ENCODE measurements at places on chromosomes 2 and 18. TPM values are rescaled to one million over a fixed set of nuclear protein-coding genes. Genes with fewer than 3 reads are reported as not detected.

DNA sequence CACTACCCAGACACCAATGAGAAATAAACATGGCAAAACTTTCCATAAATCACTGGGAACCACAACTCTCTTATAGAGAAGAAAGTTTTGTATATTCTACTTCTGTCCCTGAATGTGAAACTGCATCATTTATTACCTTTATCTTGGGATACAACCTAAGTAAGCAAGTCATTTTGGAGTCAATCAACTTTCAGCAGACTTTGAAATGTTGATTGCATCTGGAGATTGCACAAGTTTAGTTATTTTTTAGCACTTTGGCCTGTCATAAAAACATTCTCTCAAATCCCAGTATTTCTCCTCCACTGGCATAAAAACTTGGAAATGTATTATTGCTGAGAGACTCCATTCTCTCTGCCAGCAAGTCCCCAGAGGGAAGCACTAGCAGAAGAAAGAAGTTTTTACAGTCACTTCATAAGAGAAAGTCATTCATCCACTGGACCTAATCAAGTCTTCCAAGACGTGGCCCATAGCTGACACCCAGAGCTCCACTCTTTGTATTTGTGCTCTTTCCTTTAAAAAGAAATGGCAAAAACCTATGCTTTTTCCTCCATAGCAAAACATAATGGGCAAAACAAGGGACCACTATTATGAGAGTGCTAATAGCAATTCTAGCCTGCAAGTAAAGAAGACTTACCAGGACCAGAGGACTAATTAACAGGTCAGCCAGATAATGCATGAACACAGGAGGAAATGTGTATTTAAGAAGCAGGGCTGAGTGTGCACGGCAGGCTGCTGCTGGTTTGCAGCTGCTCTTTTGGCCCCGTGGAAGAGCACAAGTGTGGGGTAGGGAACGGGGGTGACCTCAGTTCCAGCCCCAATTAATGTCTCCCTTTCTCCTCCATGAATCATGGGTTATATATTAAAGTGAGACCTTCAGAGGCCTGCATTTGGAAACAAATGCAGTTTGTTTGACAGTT lies 171.5 kb downstream of the INO80D start:
- no peak for DNase-seq

- DNase-seq: no peak
Measured at GRCh38 chr18:51171625-51172259, 25.7 kb downstream of the MEX3C start.

DNA sequence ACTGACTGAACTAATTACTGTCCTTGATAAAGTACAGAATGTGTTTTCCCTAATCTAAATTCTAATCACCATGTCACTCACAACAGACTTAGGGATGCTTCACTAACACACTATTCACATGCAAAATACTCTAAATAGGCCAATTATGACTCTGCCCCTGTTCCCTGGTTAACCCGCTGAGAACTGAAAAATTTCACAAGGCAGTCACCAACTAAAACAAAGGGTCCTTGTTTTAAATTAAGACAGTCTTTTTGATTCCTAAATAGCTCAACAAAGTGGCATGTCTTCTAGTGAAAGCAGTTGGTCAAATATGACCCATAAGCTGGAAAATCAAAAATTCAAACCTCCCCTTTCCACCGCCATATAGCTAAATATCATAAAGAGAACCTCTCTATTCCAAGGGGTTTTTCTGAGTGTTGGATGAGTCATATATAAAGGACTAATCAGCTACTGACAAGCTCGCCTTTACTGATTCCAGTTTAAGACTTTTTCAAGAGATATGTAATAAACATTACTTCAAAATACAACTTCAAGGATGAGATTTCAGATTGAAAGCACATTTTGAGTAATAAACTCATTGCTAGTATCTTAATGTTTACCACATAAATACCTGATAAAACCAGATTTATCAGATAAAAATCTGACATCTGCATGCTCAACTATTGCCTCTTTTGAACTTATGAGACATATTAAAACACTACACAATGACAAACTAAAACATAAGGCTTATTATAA lies 235.8 kb downstream of the TCF4 start:
- DNase-seq: no peak

GRCh38 chr2:159895258-159896065 lies 97.5 kb upstream of the CD302 start:
- DNase-seq: no peak

DNA sequence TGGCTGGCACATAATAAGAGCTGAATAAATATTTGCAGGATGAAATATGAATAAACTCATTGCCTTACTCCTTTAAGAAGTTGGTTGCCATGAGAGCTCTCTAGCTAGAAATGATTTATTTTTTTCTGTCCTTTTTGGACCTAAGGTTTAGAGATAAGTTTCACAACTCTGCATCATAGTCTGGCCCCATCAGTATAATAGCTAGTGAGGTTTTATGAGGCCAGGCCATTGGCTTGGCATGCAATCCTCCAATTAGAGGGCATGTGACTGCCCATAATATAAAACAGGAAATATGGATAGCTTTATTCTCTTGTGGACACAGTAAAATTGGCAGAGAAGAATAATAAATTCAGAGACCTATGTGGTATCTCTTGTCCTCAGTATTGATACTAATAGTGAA lies 26.2 kb upstream of the INSIG2 start:
- no peak for DNase-seq

DNA sequence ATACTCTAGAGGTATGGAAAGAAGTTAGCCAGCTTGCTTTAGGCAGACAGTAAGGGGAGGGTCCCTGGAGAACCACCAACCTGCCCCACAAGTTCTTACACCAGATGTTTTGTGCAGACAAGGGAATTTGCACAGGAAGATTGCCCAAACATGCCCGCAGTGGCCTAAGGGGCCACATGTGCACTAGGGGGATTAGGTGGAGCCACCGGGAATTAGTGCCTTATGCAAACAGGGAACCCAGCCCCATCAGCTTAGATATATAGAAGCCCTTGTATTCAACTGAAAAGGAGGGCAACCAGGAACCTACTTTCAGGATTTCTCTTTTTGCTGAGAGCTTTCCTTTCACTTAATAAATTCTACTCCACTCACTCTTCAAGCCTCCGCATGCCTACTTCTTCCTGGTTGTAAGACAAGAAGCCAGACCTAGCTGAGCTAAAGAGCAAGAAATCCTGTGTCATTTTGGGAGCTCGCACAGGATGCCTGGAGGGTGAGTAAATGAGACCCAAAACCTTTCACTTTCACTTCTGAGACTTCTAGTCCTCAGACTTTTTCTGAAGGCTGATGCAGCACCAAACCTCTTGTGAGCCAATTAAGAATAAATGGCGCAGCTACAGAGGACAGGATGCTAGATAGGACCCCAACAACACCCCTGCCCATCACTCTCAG lies 146.3 kb downstream of the GCA start:
- no peak for DNase-seq

DNA sequence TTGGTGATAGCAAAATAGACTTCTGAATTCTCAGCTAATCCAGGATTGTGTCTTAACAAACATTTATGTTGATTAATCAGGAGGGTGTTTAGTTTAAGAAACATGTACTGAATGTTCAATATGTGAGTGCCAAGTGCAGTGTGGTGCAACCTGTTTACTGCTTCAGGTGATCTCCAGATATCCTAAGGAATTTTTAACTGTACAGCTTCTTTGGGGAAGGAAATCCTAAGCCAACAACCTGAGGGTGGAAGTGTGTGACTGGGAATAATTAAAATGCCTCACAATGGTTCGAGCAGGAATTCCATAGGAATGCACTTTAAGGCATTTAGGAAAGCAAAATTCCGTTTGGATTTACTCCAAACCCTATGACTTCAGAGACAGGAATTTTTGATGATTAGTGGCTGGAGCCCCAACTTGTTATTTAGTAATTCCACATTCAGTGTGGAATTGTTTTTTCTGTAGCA lies 16.4 kb downstream of the CRIM1 start:
- DNase-seq: peak; percentile 92

- DNase-seq: no peak
Measured at GRCh38 chr18:6505498-6505875, 90.8 kb upstream of the L3MBTL4 start.

- no peak for DNase-seq
Measured at GRCh38 chr2:10073706-10074105, 6.5 kb downstream of the CYS1 start.

GRCh38 chr2:111148225-111148873 lies 27.6 kb downstream of the BCL2L11 start:
- no peak for DNase-seq

GRCh38 chr2:124081154-124081716 lies 56.1 kb downstream of the CNTNAP5 start:
- no peak for DNase-seq

DNA sequence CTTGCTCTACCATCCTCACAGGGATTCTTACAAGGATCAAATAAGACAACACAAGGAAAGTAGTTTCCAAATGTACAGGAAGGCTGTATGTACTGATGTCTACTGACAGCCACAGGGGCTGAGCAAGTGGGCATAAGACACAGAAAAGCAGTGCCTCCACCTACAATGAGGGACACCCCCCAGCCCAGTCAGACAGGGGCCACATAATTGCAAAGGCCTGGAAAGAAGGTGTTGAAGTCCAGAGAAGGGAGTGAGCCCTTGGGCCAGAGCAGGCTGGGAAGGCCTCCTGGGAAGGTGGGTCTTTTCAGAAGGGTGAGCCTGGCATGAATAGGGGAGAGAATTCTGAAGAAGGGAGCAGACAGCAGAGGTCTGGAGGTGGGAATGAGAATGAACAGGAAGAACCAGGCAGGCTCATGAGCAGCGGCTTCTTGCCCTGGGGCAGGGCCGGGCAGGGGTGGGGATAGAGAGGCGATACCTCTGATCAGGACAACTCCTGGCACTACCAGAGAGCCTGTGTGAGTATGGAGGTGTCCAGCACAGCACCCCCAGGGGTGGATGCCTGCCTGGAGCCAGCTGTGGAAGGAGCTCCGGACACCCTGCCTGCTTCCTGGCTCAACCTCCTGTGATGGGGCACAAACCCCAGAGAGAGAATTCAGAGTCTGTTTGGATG lies 30.1 kb downstream of the HS1BP3 start:
- DNase-seq: no peak

GRCh38 chr2:46460241-46460921 lies 19.0 kb upstream of the TMEM247 start:
- peak; percentile 83 for DNase-seq

DNA sequence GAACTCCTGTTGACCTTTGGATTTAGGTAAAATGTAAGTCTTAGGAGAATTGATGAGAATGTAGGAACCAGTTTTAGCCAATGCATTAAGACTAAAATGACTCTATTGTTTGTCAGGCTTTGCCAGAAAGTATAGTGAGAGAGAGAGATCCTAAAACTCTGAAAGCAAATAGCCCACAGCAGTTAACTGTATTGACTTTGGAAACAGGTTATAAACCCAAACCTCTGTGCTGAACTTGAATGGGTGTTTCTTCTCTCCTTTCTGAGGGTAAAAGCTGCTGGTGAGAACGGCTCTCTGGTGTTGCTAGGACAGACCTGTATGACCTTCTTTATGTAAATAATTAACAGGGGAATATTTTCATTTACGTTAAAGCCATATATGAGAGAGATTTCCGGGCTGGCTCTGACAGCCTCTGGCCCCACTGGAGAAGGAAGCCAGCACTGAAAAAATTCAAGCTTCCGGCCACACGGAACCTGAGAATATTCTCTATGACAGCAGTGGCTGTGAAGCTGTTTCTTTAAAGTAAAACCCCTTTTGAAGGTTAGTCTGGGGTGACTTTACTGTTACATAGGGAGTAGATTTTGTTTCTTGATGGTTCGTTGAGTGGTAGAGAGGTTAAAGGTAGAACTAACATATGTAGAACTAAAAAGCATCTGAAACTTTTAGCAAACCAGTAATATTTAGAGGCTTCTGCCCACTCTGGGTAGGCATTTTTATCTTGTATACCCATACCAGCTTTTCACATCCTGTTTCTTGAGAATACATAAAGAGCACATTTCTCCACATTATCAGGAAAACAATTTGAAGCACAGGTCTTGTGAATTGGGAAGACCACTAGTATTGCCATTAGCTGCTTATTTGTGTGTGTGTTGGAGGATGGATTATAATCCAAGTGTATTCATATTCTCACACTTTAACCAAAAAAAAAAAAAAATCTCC lies 123.8 kb downstream of the SPTBN1 start:
- DNase-seq: no peak

- peak; percentile 75 for DNase-seq
Measured at GRCh38 chr2:160381425-160381951, 112.1 kb downstream of the RBMS1 start.

- DNase-seq: no peak
Measured at GRCh38 chr2:179809606-179810005, 51.8 kb downstream of the ZNF385B start.

DNA sequence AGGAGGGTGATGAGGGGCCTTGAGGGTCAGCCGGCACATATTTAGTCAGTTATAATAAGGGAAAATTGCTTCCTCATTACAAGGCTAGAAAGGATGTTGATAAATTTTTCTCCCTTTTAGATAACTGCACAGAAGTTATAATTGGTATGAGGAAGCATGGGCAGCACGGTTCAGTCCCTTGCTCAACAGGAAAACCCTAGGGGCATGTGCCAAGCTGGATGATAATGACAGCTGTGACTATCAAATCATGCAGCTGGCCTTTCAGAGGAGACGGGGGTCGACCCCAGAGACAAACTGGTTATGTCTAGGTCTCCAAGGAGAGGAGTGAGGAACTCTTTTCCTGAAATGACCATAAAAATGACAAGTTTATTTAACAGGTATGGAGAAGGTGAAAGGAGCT lies 448.1 kb upstream of the VRK2 start:
- DNase-seq: no peak

DNA sequence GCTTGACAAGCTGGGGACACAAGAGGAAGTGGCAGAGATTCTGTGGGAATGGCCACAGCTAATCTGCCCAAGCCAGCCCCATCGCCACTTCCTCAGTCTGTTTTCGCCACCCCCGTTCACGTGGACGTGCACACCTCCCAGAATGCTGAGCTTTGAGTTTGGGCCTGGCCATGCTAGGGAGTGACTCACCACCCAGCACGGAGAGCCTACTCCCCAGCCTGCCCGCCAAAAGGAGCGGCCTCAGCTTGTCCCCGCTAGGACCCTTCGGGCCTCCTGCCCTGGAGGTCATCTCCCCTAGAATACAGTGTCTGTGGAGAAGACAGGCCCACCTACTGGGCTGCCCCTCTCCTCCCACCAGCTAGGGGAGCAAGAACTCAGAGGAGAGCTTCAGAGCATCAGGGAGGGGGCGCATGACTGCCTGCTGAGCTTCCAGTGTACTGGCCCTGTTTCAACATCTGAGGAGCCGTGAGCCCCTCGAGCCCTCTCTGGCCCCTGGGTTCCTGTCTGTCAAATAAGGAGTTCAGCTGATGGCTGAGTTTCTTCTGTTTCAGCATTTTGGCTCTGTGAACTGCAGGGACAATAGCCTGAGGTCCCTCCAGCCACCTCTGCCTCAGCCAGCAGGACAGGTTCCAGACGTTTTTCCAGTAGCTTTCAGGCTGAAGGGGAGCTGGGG lies 5.1 kb downstream of the SLC35F6 start:
- DNase-seq: no peak

GRCh38 chr2:35503311-35503710 lies 852.3 kb upstream of the CRIM1 start:
- DNase-seq: no peak

Gene TMEM237
- polyA plus RNA-seq: 44.0 TPM

Gene CCNT2
- polyA plus RNA-seq: 21.9 TPM

Gene EIF5B
- 23.0 TPM for polyA plus RNA-seq

Gene CYP27A1
- 125 TPM for polyA plus RNA-seq

Gene LIPG
- polyA plus RNA-seq: 1.5 TPM

Gene COPS9
- polyA plus RNA-seq: 210 TPM

Gene HMSD
- polyA plus RNA-seq: 3.7 TPM

Gene PRKAG3
- polyA plus RNA-seq: 0.12 TPM

Gene SLC9A4
- polyA plus RNA-seq: 0.29 TPM
